ENCODE measurements at places on chromosomes 5 and 9.

- no peak for DNase-seq
Measured at GRCh38 chr9:130043654-130044623, 950 bp upstream of the FNBP1 start.

- DNase-seq = no peak
Measured at GRCh38 chr9:80509358-80509757, 937.6 kb downstream of the TLE4 start.

DNA sequence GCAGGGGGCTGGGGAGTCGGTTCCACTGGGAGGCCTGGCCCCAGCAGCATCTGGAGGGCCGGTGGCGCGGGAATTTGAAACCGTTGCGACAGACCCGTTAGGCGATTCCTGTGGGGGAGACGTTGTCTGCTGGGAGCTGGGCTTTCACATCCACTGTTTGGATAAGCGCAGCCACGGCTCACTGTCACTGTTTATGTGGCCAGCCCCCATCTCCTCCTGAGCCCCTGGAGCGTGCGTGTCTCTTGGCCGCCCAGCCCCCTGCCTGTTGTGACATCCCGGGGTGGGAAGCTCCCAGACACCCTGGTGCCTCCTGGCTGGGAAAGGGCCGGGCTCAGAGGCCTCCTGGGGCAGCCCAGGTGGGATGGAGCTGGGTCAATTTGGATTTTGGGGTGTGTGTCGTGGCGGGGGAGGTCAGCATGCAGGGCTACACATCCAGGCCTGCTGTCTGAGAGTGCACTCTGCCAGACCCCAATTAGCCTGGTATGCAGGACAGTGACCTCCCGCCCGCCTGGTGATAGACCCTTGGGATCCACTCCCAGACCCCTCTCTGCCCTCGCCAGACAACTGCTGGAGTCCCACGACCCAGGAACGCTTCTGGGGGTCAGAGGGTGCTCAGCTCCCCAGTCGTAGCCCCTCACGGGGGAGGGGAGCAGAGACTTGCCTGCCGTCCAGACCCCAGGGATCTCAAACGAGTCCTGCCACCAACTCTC lies 62.0 kb upstream of the RNU6ATAC start:
- DNase-seq = no peak

- DNase-seq = no peak
Measured at GRCh38 chr5:71623221-71623794, 36.2 kb downstream of the MCCC2 start.

- no peak for DNase-seq
Measured at GRCh38 chr5:77518304-77518703, 26.2 kb upstream of the WDR41 start.
